ENCODE measurements at places on chromosomes 4 and X.

DNA sequence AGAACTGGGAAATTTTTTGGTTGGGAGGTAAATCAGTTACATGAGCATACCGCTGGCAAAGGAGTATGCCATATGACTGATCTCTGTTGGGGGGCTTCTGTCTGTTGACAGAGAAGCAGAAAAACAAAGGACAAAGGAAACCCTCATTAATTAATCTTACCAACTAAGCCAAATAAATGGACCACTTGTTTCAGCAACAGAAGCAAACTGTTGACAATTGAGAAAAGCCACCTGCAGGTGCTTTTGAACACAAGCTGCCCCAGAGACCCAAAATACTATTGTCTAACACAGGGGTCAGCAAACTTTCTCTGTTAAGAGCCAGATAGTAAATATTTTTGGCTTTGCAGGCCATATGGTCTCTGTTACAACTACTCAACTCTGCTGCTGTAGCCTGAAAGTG, 7.0 kb upstream of the FRYL start:
- DNase-seq = no peak

GRCh38 chr4:67327245-67328017, 217.9 kb downstream of the CENPC start:
- peak; percentile 61 for DNase-seq

DNA sequence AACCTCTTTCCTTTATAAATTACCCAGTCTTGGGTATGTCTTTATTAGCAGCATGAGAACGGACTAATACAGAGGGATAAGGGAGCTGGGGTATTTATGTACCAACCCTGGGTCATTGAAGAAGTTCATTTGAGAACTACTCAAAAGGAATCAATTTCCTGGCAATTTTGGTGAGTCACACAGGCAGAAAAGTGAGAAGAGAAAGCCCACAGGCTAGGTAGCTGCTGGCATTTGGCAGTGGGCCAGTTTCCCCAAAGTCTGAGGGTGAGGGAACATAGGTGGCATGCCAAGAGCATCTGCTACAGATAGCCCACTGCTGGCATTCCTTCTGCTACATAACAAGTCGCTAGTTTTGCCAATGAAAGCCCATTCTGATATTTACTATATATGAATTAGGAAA, 411.2 kb downstream of the MID1IP1 start:
- no peak for DNase-seq

GRCh38 chr4:85979276-85979675, 380.6 kb downstream of the MAPK10 start:
- no peak for DNase-seq
